ENCODE measurements at places on chromosomes 1 and 21. TPM values are rescaled to one million over a fixed set of nuclear protein-coding genes. Genes with fewer than 3 reads are reported as not detected.

MX1 gene
- total RNA-seq: 14.7 TPM

CTH gene
- 9.3 TPM for total RNA-seq

RXFP4 gene
- total RNA-seq: 0.32 TPM

SHISAL2A gene
- 0.45 TPM for total RNA-seq

SLC19A2 gene
- 16.8 TPM for total RNA-seq

All from motor neuron (in vitro differentiated cells).